Ammon's horn (tissue), 1 donor: ENCODE measurements at places on chromosomes 7 and 10.

DNA sequence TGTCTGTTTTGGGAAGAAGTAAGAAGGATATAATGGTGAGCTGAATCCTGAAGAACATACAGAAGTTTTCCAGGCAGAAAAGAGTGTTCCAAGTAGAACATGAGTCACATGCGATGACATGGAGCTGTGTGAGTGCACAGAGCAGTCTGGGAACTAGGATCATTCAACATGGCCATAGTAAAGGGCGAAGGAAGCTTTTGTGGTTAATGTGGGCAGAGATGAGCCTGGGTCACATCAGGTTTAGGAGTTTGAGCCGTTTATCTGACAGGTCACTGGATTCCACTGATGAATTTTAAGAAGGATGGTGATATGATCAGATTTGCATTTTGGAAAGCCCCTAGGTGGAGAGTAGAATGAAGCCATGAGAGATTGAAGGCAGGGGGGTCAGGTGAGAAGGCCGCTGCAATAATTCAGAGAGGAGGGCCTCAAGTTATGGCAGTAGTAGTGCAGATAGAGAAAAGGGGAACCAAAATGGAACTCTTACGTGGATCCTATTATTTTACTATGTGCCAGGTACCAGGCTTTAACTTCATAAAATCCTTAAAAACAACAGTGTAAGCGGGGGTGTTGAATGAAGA lies 171.3 kb downstream of the RNLS start:
- no peak for DNase-seq

GRCh38 chr10:117131376-117132327 lies 6.4 kb downstream of the VAX1 start:
- DNase-seq = no peak

- no peak for DNase-seq
Measured at GRCh38 chr7:155725006-155725355, 80.5 kb downstream of the RBM33 start.

DNA sequence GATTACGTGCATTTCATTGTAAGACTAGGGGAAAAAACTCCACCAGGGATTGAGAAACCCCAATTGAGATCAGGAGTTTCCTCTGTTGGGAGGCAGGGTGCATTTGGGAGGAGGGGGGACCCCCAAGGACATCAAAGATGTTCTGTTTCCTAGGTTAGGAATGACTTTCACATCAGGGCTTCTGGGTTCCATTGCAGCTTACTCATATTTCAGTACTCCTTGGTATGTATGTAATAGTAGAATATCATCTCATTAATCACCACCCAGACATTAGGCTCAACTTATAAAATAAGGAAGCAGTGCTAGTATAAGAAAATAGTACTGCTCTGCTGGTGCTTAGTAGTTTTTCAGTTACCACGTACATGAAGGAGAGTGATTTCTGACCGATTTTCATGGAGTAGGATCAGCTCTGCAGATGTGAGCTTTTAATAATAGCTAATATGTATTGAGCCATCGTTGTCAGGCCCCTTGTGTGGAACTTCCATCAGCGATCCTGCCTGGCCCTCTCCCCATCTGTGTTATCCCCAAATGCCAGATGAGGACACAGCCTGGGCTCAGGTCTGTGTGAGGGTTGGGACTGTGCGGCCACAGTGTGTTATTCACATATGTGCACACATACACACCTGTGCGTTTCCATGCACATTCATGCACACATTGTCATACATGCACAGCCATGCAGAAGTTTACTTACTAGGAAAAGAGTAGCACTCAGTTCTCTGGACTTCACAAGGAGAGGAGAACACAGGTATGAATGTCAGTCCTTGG lies 23.5 kb downstream of the UPP1 start:
- DNase-seq = no peak

- DNase-seq = peak; percentile 73
Measured at GRCh38 chr10:110363572-110364411, 59.1 kb upstream of the SMNDC1 start.

GRCh38 chr7:132743974-132744373 lies 167.7 kb upstream of the PLXNA4 start:
- DNase-seq = no peak

GRCh38 chr7:50342616-50343114 lies 38.1 kb downstream of the IKZF1 start:
- DNase-seq = no peak

DNA sequence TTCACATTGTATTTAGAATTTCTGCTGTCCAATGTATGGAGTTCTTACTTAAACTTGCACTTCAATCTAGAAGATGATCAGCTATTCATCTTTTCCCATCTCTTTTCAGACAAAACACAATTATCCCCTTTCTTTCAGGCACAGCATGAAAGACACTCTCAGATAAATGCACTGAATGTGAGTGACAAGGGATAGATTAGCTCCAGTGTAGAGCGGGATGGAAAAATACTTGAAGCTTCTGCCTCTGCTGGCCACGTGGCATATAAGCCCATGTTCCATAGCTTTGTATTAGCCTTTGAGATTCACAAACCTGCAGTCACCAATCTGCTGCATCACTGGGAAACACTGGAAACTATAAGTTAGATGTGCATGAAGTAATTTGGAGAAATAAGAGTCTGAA lies 162.2 kb upstream of the FAM3C start:
- peak; percentile 59 for DNase-seq

GRCh38 chr7:151456782-151457181 lies 16.8 kb upstream of the CRYGN start:
- DNase-seq = no peak

- no peak for DNase-seq
Measured at GRCh38 chr10:111078505-111079185, 1.8 kb downstream of the ADRA2A start.

- no peak for DNase-seq
Measured at GRCh38 chr7:132164558-132165125, 411.6 kb downstream of the PLXNA4 start.
